Heart left ventricle (tissue), 16 donors: ENCODE measurements at places on chromosomes 3 and 15.

- H3K36me3 ChIP-seq, result peaks cover 15% of the 10 kb centered on the region
- no peaks in the 10 kb centered on the region for H3K4me1 ChIP-seq
- no peak overlapping the region for H3K27ac ChIP-seq
- H3K27me3 ChIP-seq, result no peaks in the 10 kb centered on the region
- DNase-seq, result no peak
Measured at GRCh38 chr3:42572278-42572677, 9.5 kb downstream of the SEC22C start.

DNA sequence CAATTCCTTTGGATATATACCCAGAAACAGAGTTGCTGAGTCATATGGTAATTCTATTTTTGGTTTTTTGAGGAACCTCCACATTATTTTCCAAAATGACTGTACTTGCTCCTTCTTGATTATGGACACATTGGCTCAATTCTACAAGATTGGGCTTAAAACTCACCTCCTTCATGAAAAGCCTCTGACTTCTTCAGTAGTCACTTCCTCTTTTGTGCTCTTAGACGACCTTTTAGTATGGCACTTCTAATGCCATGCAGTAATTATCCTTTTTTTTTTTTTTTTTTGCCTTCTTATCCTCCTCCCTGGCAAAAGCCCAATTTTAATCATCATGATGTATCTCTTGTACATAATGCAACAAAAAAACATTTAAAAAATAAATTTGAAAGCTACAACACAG is 33.0 kb upstream of the ABHD17C start:
- no peaks in the 10 kb centered on the region for H3K36me3 ChIP-seq
- DNase-seq, result no peak
- no peaks in the 10 kb centered on the region for H3K4me1 ChIP-seq
- H3K4me3 ChIP-seq, result no peak overlapping the region
- no peaks in the 10 kb centered on the region for H3K27me3 ChIP-seq

DNA sequence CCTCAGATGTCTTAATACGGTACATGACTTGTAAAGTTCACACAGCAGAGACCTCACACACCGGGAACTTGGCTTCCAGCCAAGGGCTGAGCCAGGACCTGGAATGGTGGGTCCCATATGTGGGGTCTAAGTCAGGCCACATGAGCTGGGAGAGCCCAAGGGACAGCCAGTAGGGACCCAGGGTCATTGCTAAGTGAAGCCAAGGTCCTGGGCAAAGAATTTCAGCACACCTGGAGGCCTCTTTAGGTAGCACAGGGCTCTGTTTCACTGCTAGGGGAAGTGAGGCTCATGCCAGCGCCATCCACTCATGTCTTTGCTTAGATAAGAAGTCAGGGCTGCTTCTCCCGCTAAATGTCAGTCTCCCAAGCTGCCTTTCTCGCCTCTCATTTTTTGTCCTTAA is 116.6 kb upstream of the TLE3 start:
- no peak for DNase-seq
- H3K27ac ChIP-seq, result no peak overlapping the region
- H3K27me3 ChIP-seq, result no peaks in the 10 kb centered on the region
- peaks cover 9% of the 10 kb centered on the region for H3K4me1 ChIP-seq
- no peak overlapping the region for H3K4me3 ChIP-seq
- no peaks in the 10 kb centered on the region for H3K36me3 ChIP-seq

- no peaks in the 10 kb centered on the region for H3K36me3 ChIP-seq
- no peak overlapping the region for H3K27ac ChIP-seq
- no peaks in the 10 kb centered on the region for H3K4me1 ChIP-seq
- DNase-seq, result no peak
- no peak overlapping the region for H3K4me3 ChIP-seq
Measured at GRCh38 chr15:43250785-43251184, 15.9 kb downstream of the TGM5 start.

DNA sequence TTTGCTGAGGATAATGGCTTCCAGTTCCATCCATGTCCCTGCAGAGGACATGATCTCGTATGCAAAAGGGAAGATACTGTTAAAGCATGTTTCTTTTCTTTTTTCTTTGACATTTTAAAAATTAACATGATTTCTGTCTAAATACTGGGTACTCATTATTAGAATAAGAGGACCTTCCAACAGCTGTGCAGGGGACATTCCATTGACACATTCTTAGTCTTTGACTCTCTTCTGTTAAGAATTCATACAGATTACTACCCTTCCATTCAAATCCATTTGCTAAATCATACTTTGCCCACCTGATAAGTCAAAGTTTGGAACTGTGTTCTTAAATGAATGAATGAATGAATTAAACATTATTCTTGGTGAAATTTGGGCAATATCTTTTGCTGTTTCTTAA is 5.1 kb upstream of the CP start:
- no peaks in the 10 kb centered on the region for H3K36me3 ChIP-seq
- peaks cover 11% of the 10 kb centered on the region for H3K4me1 ChIP-seq
- no peak overlapping the region for H3K27ac ChIP-seq
- H3K27me3 ChIP-seq, result no peaks in the 10 kb centered on the region
- no peak for DNase-seq

DNA sequence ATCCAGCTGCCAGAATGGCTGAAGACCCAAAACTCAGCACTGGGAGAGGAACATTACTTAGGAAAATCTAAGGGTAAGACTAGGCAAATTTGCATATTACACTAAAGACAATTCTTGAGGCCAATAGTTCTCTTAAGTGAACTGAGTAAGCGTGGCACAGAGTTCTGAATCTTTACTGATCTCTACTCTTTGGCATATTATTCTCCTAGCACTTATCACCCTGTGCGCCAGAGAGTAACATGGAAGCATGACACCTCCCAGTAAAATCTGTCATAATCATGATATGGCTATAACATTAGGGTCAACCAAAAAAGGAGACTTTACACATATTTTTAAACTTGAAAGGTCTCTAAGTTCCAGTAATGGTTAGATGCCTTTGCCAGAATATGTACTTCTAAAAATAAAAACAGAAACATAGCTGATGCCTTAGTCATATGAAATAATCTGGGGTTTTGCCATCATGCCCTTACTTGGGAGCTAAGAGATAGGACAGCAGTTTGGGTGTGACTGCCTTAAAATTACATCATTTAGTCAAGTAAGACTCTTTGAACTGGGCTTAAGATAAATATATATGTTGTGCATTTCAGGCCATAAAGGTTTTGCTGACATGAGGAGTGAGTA is 290.5 kb downstream of the PLCL2 start:
- no peak overlapping the region for H3K27ac ChIP-seq
- DNase-seq, result no peak
- no peaks in the 10 kb centered on the region for H3K36me3 ChIP-seq
- peaks cover 32% of the 10 kb centered on the region for H3K4me1 ChIP-seq

DNA sequence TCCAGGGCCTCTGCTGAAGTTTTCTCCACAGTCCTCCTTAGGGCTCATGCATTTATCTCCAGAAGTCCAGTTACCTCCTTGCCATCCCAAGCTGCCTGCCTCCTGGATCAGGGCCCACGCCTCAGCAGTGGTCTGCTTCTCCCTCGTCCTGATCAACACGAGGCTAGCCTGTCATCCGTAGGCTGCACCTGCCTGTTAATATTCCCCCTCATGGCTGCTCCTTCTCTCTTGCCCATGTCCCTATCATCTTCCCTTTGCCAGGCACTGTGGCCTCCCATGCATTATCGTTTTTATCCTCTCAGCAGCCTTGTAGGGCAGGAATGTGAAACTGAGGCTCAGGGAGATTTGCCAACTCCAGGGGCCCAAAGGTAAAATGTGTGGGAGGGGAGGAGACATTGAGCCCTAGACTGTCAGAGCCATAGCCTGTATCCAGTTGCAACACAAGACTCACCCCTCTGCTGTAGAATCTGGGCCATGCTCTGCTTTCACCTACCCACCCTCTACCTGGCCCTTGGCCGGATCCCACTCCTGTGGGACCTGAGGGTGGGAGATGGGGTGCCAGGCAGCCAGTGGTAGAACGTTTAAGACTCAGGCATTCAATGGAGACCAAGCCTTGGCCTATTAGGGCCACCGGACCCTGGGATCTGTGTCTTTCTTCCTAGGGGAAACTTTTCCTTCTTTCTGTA is 4.6 kb downstream of the GRM2 start:
- no peaks in the 10 kb centered on the region for H3K27me3 ChIP-seq
- H3K4me1 ChIP-seq, result no peaks in the 10 kb centered on the region
- H3K36me3 ChIP-seq, result no peaks in the 10 kb centered on the region
- DNase-seq, result peak; percentile 6
- H3K4me3 ChIP-seq, result no peak overlapping the region
- H3K27ac ChIP-seq, result no peak overlapping the region

GRCh38 chr3:102571006-102571405 is 136.2 kb downstream of the ZPLD1 start:
- H3K27ac ChIP-seq, result no peak overlapping the region
- no peak for DNase-seq
- H3K27me3 ChIP-seq, result no peaks in the 10 kb centered on the region
- H3K36me3 ChIP-seq, result no peaks in the 10 kb centered on the region
- H3K4me3 ChIP-seq, result no peak overlapping the region
- no peaks in the 10 kb centered on the region for H3K4me1 ChIP-seq

DNA sequence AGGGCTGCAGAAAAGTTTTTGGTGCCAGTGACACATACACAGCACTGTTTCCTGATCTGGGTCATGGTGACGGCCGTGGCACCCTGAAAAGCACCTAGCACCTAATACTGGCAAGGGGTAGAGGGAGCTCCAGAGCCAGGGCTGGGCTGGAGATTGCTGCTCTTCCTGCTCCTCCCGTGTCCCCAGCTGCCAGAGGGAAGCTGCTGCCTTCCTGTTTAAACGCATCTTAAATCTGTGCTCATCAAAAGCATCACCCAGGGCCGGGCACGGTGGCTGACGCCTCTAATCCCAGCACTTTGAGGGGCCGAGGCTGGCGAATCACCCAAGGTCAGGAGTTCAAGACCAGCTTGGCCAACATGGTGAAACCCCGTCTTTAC is 156.7 kb upstream of the MEF2A start:
- peak; percentile 72 for DNase-seq
- H3K36me3 ChIP-seq, result no peaks in the 10 kb centered on the region
- peak overlapping the region; percentile 49 for H3K27ac ChIP-seq
- H3K4me3 ChIP-seq, result no peak overlapping the region
- H3K4me1 ChIP-seq, result peaks cover 24% of the 10 kb centered on the region

GRCh38 chr3:50272911-50273688 is 4.2 kb downstream of the SEMA3B start:
- H3K36me3 ChIP-seq, result no peaks in the 10 kb centered on the region
- peak; percentile 85 for DNase-seq
- H3K4me3 ChIP-seq, result peak overlapping the region; percentile 38
- peaks cover 38% of the 10 kb centered on the region for H3K27me3 ChIP-seq
- H3K27ac ChIP-seq, result no peak overlapping the region

DNA sequence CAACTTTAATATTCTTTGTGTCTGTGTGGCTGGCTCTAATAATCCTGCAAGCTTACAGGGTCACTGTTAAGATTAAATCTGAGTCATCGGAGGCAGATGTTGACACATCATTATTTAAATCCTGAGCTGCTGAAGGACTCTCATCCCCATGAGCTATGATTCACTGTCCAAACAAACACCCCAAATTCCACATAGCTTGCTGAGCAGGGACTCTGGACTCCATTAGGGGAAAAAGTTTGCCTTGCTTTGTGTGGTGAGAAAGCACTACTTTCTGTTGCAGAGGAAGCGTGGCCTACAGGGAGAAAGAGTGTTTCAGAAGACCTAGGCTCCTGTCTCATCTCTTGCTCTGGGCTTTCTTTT is 213.7 kb downstream of the PDCD6IP start:
- H3K4me3 ChIP-seq, result no peak overlapping the region
- no peak overlapping the region for H3K27ac ChIP-seq
- H3K36me3 ChIP-seq, result no peaks in the 10 kb centered on the region

- DNase-seq, result no peak
- no peak overlapping the region for H3K4me3 ChIP-seq
- H3K36me3 ChIP-seq, result no peaks in the 10 kb centered on the region
Measured at GRCh38 chr3:29757054-29757777, 476.3 kb downstream of the RBMS3 start.

DNA sequence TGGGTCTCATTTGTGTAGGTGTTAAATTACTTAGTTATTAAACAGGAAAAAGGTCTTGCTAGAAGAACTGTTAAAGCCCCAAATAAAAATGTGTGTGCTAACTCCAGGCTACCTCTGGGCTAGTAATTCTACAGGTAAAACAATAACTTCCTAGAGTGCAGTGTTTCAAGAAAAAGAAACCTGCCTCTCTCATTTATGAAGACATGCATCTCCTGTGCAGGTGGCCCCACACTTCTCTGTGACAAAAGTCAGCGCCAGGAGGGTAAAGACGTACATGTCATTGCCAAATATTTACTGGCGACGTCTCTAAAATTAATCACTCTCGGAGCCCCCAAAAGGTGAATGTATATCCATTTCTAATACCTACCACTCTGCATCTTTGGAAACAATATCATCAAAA is 131.7 kb downstream of the FOXP1 start:
- no peak for DNase-seq
- no peak overlapping the region for H3K27ac ChIP-seq
- H3K4me3 ChIP-seq, result no peak overlapping the region
- H3K4me1 ChIP-seq, result peaks cover 2% of the 10 kb centered on the region
- no peaks in the 10 kb centered on the region for H3K36me3 ChIP-seq
- H3K27me3 ChIP-seq, result no peaks in the 10 kb centered on the region

GRCh38 chr15:90667073-90667754 is 49.9 kb upstream of the BLM start:
- DNase-seq, result no peak
- peaks cover 4% of the 10 kb centered on the region for H3K27me3 ChIP-seq

DNA sequence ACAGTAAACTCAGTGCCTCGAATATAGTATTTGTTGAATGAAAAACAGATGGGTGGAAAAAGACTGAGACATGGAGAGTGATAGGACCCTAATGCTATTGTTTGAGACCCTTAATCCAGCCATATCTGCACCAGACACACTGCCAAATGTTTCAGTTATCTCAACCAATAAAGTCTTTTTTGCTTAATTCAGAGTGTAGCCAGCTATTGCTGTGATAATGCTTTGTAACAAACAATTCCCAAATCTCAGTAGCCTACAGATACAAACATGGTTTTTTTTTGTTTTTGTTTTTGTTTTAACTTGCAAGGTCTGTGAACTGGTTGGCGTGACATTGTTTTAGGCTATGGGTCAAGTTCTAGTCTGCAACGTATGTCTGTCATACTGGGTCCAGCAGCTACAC is 17.0 kb upstream of the BCL2A1 start:
- no peak for DNase-seq
- no peaks in the 10 kb centered on the region for H3K36me3 ChIP-seq
- H3K27ac ChIP-seq, result no peak overlapping the region
- no peak overlapping the region for H3K4me3 ChIP-seq
- peaks cover 9% of the 10 kb centered on the region for H3K4me1 ChIP-seq

DNA sequence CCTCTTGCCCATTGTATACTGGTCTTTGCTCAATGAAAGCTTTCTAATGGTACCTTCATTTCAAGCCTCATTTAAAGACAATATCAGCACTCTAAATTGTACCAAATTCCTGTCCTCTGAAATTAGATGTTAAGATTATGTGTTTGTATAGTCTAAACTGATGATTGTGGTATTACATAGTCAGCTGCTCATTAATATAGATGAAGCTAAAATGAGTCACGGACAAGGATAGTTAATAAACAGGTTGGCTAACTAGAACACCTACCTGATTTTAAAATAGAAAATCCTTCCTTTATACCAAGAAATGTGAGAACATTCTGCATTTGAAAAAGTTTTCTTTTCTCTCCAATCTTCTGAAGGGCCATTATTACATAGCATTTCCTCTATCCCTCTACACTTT is 2.9 kb downstream of the PRKCI start:
- no peaks in the 10 kb centered on the region for H3K36me3 ChIP-seq
- no peak overlapping the region for H3K27ac ChIP-seq
- no peak for DNase-seq

GRCh38 chr3:186743666-186744065 is 26.5 kb downstream of the KNG1 start:
- H3K36me3 ChIP-seq, result no peaks in the 10 kb centered on the region
- DNase-seq, result no peak
- no peak overlapping the region for H3K27ac ChIP-seq
- no peaks in the 10 kb centered on the region for H3K27me3 ChIP-seq
- no peak overlapping the region for H3K4me3 ChIP-seq
- no peaks in the 10 kb centered on the region for H3K4me1 ChIP-seq
